Caki2 (cell line): ENCODE measurements at places on chromosomes 3 and 15.

DNA sequence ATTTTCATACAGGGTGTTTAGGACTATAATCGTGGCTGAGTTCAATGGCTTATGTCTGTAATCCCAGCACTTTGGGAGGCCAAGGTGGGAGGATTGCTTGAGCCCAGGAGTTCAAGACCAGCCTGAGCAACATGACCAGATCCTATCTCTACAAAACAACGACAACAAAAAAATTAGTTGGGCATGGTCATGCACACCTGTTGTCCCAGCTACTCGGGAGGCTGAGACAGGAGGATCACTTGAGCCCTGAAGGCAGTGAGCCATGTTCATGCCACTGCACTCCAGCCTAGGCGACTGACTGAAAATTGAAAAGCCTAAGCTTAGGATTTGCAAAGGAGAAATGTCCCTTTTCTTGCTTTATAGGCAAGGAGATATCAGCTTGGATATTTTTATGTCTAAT, 1.5 kb downstream of the BRK1 start:
- DNase-seq = no peak

DNA sequence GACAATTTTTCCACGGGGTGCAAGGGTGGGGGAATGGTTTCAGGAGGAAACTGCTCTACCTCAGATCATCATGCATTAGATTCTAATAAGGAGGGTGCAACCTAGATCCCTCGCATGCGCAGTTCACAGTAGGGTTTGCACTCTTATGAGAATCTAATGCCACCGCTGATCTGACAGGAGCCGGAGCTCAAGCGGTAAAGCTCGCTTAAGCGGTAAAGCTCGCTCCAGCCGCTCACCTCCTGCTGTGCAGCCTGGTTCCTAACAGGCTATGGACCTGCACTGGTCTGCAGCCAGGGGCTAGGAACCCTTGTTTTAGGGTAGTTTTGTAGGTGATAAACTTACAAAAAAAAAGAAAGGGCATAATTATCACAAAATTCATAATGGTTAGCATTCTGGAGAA, 53.9 kb upstream of the RYR3 start:
- DNase-seq = no peak

- no peak for DNase-seq
Observed at GRCh38 chr15:75955720-75956119, 52.0 kb downstream of the FBXO22 start.

GRCh38 chr15:57516327-57517029, 75.2 kb upstream of the MYZAP start:
- no peak for DNase-seq

- DNase-seq = no peak
Observed at GRCh38 chr3:34185301-34185700, 386.9 kb downstream of the PDCD6IP start.

- DNase-seq = peak; percentile 53
Observed at GRCh38 chr3:131795390-131796090, 239.3 kb downstream of the CPNE4 start.

DNA sequence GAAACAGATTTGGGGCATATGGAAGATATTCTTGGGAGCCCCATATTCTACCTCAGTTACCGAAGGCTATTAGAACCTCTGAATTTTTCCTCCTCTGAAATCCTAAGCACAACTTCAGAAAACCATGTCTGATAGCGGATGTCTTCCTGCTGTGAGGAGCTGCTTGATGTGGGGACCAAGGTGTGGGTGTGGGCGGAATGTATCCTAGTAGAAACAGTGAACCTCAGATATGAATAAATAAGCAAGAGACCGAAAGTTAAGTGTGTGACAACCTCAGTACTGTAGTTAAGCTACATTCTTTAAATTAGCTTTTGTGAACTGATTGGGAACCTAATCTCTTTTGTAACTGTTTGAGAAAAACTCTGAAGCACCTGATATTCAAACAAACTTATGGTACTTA, 46.9 kb downstream of the SENP2 start:
- DNase-seq = no peak

GRCh38 chr3:126664591-126665214, 9.8 kb upstream of the TXNRD3 start:
- DNase-seq = no peak

DNA sequence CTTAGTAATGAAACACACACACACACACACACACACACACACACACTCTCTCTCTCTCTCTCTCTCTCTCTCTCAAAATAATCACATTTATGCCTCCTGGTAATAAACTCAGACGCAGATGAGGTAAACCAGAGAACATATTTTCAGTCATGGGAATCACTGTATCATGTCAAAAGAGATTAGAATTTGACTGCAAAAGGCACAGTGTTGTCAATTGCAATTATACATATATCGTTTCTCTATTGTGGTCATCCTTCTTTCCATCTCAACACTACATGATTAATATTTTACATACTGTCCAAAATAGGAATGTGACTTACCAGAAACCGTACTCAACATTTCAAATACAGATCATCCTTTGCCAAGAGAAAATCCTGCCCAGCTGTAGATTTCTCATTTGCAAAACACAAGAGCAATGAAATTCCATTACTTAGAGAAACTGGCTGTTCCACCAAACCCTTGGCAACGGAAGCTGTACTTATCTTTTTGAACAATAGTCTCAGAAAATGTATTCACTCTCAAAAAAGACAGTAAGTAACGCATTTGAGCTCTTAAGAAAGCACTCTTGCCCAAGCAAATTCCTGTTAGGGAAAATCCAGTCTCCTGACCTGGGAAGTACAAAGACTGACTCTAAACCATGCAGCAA, 24.3 kb downstream of the PDZRN3 start:
- no peak for DNase-seq

- peak; percentile 42 for DNase-seq
Observed at GRCh38 chr15:48861813-48862431, 16.0 kb upstream of the EID1 start.

DNA sequence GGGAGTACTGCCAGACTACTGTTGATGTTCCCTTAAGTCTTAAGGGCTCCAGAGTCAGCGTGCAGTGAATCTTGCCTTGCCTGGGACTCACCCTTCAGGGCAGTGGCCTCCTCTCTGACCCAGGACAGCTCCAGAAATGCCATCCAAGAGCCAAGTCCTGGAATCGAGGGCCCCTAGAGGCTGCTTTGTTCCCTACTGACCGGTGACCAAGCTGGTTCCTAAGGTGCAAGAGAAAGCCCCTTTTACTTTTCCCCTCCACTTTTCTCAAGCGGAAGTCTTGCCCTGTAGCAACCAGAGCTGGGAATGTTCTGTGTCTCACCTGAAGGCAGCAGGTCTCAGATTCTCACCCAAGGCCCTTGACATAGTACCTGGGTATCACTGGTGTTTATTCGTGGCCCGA, 238.0 kb downstream of the DOCK3 start:
- no peak for DNase-seq

- DNase-seq = no peak
Observed at GRCh38 chr3:64267721-64268604, 42.7 kb upstream of the PRICKLE2 start.

- no peak for DNase-seq
Observed at GRCh38 chr3:101888653-101889052, 39.3 kb downstream of the NFKBIZ start.

DNA sequence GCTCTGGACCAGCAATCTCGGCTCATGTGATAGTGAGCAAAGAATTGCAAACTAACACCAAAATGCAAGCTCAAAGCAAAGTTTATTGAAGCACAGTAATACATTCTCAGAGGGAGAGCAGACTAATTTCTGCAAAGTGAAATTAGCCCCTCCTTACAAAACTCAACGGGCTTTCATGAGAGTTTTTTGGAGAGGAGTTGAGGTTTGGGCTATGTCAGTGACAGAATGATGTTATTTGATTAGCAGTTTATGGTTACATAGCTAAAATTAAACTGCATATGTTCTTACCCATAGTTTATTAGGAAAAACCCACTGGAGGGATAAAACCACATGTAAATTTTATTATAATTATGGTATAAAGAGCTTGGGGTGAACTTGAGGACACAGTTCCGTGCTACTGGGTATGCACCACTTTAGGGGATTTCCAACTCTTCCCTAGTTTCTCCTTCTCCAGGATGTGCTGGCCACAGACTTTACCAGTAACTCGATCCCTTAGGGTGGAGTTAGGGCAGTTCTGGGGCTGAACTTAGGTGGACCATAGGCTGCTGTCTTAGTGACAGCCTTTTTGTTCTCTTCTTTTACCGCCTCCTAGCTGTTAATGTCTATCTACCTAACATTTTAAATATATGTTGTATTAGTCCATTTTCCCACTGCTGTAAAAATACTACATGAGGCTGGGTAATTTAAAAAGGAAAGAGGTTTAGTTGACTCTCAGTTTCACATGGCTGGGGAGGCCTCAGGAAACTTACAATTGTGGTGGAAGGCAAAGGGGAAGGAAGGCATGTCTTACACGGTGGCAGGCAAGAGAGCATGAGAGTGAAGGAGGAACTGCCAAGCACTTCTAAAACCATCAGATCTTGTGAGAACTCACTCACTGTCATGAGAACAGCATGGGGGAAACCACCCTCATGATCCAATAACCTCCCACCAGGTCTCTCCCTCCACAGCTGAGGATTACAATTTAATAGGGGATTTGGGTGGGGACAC, 8.9 kb upstream of the AADACL2 start:
- DNase-seq = peak; percentile 59

DNA sequence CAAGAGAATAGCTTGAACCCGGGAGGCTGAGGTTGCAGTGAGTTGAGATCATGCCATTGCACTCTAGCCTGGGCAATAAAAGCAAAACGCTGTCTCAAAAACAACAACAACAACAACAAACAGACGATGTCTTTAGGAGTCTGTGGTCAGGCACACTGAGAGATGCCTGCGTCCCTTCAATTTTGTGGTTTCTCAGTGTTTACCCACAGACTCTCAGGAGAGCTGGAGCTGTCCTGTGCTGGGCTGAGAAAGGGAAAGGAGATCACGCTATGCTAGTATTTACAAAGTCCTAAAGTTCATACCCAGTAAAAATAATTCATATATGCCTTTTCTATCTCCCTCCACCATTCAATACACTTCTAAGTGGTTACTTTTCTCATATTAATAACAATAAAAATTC, 6.3 kb downstream of the LAMP3 start:
- DNase-seq = no peak

- no peak for DNase-seq
Observed at GRCh38 chr3:194928831-194929577, 243.3 kb downstream of the FAM43A start.

- no peak for DNase-seq
Observed at GRCh38 chr15:25171111-25171811, 216.5 kb downstream of the SNRPN start.

GRCh38 chr15:88127432-88127790, 129.1 kb downstream of the NTRK3 start:
- DNase-seq = no peak

GRCh38 chr3:194828926-194829325, 143.2 kb downstream of the FAM43A start:
- no peak for DNase-seq

DNA sequence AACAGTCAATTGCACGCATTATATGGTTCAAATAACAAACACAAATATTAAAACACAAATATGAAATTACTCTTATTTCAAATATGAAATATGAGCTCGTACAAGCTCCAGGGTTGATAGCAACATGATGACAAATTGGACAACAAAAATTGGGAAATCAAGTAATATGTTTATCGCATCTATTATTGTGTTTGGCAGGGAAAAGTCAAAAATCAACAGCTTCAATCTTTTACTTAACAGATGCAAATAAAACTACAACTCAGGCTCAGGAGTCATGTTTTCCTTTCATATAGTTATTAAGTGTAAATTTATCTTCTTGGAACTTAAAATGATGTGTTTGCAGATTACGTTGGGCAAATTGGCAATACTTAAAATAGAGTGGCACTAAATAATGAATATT, 41.4 kb downstream of the ZPLD1 start:
- DNase-seq = no peak

DNA sequence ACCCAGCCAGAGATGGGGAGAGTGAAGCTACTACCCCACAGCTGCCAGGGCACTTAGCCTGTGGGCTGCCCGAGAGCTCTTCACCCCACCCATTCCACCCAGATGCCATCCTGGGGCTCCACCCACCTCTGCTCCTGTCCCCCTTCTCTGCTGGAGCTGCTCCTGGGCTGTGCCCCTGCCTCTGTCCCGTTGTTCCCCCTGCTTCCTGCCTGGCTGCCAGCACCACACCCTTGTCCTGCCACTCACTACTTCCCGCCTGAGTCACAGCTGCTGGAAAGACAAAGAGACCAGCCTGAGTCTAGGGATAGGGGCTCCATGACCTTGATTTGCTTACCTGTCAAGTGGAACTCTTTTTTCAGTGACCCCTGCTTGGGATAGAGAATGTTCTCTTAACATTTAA, 12.4 kb downstream of the GNAI2 start:
- no peak for DNase-seq

DNA sequence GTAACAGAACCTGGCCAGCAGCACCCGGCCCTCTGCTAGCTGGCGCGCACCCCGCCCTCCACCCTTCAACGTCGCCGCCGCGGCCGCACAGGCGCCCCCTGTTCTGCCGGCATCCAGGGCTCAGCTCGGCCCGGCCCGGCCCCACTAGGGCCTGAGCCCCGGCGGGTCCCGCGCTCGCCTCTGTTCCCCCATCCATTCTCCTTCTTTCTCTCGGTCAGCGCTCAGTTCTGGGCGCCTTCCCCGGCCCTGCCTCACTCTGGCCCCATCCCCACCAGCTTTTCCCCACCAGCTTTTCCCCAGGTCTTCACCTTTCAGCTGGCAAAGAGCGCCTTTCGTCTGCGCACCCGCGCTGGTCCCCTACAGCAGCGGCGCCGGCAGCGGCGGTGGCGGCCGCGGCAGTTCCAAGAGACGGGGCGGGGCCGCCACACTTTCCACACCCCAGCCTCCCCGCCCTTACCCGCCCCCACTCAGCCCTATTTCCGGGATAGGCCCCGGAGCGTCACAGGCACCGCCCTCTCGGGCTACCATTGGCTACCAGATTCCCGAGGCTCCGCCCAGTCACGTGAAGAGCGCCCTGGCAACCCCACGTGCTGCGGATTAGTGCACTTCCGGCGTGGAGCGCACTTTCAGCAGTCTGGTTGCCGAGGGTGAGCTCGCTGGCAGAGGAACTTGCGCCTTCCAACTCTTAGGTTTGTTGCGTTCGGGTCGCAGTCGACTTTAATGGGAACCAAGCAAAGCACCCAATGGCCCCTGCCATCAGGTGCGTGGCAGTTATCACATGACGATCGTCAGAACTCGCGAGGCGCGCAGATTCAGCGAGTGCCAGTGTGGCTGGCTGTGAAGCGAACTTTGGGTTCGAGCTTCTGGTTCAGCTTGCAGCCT, at the start of gene EIF5A2:
TSS of gene EIF5A2 (minus strand) at position 403 of the 882 bp plus-strand sequence. CDS start 831 bp downstream, outside the sequence.
- peak; percentile 97 for DNase-seq

DNA sequence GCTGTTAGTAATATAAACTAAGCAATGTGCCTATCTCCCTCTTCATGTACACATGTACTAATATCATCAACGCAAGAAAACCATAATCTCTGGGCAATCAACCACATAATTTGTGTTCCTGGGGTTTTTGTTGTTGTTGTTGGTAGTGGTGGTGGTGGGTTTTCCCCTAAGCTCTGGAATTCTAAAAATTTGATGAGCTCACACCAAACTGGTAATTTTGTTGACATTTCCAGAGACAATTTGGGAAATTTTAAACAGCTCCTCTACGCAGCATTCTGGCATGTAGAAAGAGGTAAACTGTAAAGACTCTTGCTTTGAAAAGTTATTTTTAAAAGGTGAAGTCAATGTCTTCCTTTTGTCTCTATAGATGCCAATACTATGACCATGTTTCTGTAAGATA, 126.7 kb downstream of the IGSF11 start:
- no peak for DNase-seq
